Stimulated activated CD8-positive, alpha-beta memory T cell treated with anti-CD3 and anti-CD28 coated beads, Interleukin-7, amount 100 ng/mL, for 48 hours (primary cell): ENCODE measurements at places on chromosomes 13 and 19.

DNA sequence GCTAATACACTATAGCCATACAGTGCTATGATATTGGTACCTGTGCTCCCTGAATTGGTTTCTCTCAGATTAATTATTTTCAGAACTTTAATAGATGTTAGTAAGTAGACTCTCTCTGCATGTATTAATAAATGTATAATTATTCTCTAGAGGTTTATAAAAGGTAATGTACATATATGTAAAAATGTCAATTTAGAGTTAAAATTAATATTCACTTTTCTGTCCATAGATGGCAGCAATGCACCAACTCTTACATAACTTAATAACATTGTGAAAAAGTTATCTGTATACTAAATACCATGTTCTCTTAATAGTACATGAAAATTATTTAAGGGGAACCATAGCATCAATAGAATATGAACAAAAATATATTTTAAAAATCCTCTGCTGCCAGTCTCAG is 515.0 kb upstream of the KLHL1 start:
- DNase-seq = no peak

DNA sequence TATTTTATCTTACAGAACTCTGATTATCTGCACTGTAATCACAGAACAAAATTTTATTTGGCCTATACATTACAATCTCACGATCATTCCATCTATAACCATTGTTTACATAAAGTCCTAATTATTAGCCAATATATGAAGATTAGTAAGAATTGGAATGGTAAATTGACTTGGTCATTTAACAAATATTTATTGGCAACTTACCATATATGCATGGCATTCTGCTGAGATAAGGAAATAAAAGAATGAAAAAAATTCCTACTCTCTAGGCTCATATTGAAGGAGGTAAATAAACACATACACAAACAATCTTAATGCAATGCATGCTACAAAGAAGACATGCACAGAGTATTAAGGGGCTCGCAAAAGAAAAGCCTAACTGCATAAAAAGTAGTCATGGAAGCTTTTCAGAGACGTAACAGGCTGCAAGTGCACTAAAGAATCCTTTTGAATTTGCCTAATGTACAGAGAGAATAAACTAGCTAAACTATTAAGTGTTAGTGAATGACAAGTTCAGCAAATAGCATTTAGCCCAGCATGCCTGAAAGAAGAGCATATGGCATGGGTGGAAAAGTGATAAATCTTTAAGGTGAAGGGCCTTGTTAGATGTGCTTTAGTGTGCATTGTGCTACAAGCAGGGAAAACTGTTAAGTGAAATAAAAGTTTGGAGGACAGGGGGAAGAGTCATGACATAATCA is 1131.1 kb downstream of the PCDH9 start:
- DNase-seq = no peak

GRCh38 chr19:46402725-46403124 is 10.6 kb downstream of the CCDC8 start:
- DNase-seq = no peak

DNA sequence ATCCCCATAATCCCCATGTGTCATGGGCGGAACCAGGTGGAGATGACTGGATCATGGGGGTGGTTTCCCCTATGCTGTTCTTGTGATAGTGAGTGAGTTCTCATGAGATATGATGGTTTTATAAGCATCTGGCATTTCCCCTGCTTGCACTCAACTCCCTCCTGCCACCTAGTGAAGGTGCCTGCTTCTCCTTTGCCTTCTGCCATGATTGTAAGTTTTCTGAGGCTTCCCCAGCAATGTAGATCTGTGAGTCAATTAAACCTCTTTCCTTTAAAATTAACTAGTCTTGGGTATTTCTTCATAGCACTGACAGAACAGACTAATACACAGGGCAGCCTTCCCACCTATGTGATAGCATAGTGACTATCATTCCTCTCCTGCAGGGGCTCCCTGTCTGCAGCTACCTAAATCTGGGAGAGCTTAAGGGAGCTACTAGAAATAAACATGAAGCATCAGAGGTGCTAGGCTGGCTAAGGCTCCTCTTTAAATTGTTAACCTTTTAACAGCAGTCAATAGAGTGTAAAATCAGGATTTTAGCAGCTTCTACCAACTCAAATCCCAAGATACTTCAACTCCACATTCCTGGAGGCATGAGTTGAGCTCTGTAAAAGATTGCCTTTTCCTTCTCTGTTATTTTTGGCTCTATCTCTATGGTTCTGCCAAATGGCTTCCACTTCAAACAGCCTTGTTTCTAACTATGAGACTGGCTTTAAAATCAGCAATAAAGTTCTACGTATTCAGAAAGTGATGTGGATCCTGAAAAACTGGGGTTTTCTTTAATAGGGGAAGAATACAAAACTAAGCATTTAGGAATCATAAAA is 112.3 kb downstream of the VWA8 start:
- DNase-seq = no peak

GRCh38 chr13:86673931-86674431 is 874.8 kb upstream of the SLITRK6 start:
- no peak for DNase-seq

DNA sequence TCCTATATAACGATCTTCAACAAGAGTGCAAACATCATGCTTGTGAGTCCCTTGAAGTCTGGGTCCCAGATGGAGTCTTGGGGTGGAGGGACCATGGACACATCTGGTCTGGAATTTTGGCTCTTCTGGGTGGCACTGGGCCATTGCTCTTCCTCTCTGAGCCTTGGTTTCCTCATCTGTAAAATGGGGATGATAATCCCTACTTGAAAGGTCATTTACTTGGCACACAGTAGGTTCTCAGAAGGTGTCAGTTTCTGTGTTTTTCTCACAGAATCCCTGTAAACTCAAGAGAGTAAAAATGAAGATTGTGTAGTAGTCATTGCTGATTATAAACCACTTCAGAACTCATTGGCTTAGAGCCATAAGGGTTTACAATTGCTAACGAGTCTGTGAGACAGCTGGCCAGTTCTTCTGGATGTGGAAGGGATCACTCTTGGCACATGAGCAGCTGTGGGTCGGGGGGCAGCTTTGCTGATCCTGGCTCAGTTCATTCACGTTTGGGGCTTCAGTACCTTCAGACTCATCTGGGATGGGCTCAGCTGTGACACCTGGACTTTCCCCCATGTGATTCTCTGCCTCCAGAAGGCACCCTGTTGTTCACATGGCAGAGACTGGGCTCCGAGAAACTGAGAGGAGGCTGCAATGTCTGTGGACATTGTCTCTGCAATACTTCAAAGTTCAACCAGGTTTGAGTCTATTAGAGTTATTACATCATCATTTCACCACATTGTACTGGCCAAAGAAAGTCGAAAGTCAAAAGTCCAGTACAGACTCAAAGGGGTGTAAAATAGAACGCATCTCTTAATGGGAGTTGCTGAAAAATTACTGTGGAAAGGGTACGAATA is 7.8 kb downstream of the CYP4F12 start:
- no peak for DNase-seq

- DNase-seq = peak; percentile 83
These were observed 7.5 kb downstream of the RASA3 start for GRCh38 chr13:114124921-114125320.

- peak; percentile 53 for DNase-seq
These were observed 131.3 kb downstream of the STK24 start for GRCh38 chr13:98445340-98446233.

DNA sequence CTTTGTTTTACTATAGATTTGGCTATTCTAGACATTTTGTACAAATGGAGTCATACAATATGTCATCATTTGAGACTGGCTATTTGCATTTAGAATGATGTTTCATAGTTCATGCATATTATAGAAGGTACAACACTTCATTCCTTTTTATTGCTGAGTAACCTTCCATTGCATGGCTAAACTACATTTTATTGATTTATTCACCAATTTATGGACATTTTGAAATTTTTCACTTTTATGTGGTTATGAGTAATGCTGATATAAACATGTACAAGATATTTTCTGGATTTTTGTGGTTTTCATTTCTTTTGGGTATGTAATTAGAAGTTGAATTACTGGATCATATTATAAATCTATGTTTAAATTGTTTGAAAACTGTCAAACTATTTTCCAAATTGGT is 710.3 kb upstream of the SLITRK5 start:
- DNase-seq = no peak

DNA sequence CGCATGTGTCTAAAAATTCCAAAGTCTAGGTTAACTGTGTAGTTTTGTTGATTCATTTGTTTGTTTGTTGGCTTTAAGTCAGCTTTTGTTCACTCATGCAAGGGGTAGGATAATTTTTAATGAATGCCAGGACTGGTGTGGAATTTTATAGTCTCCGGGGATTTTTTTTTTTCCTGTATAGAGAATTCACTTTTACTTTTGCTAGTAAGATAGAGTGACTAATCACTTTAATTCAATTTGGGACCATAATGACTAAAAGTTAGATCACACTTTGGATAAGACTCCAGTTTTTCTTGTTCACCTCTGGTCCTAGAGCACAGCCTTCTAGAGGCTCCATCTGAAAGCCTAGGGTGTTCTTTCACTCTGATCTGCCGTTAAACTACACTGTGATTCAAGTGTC is 1690.0 kb downstream of the PCDH9 start:
- no peak for DNase-seq

- DNase-seq = no peak
These were observed 5.1 kb upstream of the RNF113B start for GRCh38 chr13:98182153-98182552.
